ENCODE measurements at places on chromosomes 7 and 10.

- no peak for DNase-seq
Measured at GRCh38 chr7:87267239-87267900, 47.8 kb upstream of the TMEM243 start.

DNA sequence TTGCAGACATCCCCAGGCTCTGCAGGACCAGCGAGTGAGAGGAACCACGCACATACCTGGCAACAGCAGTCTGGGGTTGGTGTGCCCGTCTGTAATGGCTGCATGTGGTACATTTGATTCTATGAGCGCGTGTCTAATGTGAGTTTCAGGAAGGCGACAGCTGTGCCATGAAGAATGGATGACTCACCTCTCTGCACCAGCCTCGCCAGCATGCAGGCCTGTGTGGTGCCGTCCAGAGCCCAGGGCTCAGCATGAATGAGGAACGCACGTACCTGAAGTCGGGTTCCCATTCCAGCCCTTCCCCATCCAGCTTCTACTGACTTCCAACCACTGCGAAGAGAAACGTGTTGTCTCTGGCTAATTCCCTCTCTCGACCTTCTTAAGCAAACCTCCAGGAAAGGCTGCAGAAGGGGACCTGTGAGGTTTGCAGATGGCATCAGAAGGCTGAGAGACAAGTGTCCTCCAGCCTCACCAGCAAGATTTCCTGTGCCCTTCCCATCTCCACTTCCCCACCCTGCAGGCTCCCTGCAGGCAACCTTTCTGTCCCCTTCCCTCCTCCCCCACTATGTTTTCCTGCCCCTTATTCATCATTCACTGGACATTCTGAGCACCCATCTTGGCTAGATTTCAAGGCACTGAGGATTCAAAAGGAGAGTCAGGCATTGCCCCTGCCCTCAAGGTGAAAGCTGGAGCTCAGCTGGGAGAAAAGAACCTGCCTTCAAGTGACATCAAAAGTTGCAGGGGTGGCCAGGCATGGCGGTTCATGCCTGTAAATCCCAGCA lies 54.3 kb downstream of the ASB13 start:
- DNase-seq: no peak

- DNase-seq: no peak
Measured at GRCh38 chr7:71626206-71626605, 494.3 kb downstream of the GALNT17 start.

DNA sequence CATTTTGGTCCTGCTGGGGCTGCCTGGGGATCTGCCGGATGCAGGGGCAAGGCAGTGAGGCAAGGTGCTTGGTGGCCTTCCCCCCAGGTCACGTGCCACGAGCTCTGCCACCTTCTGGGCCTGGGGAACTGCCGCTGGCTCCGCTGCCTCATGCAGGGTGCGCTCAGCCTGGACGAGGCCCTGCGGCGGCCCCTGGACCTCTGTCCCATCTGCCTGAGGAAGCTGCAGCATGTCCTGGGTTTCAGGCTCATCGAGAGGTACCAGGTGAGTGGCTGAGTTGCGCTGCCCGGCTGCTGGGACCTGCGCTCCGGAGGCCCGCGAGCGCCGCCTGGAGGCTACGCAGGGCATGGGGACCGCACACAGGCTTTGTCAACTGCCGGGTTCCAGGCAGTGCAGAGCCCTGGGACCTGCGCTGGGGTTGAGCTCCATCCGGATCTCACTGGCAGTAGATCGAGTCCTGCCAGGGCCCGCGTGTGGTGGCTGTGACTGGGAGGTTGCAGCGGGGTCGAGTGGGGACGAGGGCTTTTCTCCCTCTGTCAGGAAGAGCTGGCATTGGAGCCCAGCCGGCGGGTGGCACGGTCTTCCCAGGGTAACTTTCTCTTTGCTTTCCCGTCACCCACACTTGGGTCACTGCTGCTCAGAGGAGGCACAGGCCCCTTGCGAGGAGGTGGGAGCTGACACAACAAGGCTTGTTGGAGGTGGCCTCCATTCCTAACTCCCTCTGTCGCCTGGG lies 21.7 kb downstream of the AMZ1 start:
- DNase-seq: peak; percentile 70

DNA sequence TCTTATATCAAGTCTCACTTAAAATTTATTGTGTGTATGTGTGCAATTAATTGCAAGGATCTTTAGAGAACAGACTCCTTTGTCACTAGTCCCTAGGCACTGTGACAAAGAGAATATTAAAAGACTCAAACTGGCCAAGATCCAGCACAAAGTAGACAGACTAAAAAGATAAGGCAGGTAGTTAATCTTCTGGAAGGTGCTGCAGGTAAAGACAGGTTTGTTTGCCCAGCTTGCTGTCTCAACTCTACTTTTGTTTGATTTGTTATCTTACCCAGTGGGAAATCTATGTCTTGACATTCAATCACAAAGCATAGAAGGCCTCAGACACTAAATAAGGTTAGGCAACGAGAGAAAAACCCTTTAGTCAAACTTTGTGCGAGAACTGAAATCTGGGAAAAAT lies 807.9 kb upstream of the LRRN3 start:
- no peak for DNase-seq

DNA sequence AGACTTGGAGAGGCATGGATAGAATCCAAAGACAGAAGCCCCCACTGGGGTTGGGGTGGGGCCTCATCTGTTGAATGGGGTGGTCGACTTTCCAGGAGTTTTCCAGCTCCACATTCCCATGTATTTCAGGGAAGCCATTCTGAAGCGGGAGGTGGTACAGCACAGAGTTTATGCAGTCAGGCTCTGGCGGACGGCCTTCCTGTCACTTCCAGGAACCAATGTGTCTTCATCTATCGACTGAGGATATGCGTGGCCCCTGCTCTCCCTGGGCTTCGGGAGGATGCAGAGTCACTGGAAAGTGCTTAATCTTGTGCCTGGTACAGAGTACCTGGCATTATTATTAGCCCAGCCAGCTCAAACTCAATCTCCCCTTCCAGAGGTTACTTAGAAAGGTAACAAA lies 26.3 kb downstream of the DOCK1 start:
- no peak for DNase-seq

DNA sequence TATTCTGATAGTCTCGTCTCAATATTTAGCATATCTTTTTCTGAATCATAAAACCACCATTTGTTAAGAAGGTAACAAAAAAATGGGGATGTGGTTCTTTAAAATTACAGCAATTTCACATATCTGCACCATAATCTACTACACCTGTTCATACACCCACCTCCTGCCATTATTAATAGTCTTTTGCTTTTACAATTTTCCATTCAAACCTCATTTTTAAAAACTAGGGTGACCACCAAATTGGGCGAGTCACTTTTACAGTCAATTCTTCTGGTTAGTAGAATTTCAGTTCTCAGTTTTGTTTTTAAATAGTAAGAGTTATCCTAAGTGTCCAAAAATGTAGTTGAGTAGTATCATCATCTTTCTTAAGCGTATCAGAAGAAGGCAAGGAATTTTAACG lies 48.4 kb upstream of the GSAP start:
- no peak for DNase-seq

DNA sequence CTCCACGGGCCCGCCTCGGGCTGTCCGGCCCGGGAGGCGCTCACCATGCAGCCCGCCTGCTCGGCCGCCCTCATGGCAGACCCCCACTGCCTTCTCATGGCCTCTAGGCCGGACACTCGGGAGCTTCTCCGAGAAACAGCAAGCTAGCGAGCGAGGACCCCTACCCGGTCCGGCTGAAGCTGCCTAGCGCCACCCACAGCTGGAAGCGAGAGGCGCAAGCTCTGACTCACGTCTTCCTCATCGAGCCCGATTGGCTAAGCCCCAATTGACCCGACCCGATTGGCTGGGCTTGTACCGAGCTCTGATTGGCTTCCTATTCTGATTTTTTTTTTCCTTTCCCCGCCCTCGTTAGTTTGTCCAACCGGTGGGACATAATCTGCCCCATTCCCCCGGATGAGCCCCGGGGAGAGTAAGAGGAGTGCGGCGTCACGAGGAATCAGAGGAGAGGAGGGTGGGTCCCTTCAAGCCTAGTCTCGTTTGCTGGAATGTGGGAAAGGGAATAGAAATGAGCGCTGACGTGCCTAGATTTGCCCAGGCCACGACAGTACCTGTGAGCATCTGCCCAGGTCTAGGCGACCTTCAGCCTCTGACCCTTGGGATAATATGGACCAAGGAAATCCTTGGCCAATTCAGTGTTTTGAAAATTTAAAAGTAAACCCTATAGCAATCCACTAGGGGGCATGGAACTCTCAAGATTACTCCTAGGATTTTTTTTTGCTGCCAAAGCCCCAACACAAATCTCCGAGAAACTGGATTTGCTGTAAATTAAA lies at the start of gene TYSND1:
TYSND1 (minus strand) TSS at position 212 of the 770 bp plus-strand sequence; CDS start at position 98, 114 bp downstream.
- peak; percentile 85 for DNase-seq

DNA sequence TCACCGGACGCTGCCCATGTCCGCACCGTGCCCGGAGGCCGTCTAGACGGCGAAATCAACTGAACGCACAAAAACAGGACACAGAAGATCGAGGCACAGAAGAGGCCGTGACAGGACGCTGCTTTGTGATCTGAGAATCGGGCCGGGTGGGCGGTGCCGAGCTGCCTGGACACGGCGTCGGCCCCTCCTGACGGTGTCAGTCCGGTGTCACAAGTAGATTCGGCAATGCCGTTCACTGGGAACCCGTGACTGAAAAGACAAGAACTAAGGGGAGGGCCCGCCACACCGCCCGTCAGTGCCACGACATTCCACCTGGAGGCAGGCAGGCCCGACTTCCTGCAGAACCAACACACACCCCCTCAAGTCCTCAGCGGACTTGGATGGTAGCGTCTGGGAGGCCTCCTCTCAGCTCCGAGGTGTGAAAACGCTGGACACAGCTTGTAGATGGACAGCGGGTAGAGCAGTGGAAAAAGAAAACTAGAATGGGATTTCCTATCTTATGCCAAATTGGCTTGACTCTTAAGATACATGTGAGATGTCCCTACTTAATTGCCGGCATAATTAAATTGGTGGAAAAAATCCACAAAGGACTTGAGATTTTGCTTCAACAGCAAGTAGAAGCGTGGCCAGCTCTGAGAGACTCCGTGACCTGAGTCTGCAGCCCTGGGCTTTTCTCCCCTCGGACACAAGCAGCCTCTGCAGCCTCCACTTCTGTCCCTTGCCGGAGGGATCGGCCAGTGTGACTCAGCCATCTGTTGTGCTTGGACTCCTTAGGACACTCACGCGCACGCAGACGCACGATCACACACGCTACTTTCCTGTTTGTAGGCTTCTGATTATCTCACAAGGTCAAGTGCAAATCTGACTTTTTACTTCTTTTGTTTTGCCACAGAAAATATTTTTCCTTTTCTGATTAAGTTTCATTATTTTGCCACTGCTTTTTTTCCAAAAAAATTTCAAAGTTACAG lies 269.0 kb downstream of the DIP2C start:
- no peak for DNase-seq

DNA sequence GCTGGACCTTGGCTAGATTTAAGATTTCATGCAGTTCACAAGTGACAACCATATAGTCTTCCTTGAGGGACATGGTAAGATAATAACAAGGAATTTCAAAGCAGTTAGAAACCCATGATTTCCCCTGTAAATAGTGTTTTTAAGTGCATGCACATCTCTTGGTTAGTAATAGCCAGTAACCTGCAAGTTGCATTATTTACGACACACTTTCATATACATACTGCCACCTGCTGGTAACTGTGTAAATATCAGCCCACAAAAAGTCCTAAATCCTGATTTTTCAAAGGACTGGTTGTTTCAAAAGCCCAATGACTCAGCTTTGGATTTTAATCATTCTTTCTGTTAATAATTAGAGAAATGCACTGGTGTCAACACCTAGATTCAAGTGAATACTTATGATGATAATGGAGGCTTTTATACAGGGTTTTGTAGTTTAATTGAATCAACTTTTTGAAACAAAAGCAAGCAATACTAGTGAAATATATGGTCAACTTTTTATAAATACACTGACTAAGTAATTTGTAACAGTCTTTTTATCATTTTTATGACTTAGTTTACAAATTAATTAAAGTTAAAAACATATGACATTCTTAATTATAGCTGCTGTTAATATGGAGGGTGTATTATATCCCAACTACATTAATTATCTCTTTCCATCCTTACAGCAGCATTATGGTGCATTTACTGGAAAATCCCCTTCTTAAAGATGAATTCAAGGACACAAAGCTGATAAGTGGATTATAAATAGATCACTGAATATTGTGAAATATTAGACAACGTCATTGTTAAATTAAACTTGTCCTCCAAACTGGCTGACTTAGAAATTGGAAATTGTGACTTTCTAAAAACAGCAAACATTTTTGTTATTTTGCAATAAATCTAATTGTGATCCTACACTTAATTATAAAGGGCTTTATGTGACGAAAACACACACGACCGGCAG lies 367.7 kb upstream of the SEMA3D start:
- DNase-seq: no peak

DNA sequence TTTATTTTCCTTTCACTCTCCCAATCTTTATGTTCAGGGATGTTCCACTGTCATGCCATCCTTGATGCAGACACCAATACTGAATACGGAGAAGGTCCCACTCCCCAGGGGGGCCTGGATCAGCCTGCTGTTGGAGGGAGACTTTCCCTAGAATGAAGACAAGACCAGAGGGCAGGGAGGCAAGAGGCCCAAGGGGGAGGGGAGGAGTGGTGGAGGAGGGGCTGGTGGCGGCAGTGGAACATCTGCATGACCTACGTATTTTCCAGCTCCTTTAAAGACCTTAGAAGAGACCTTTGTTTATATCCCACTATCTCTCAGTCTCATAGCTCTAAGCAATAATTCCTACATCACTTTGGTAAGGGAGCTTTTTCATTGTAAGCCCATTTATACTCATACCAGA lies 183.0 kb downstream of the HECW1 start:
- DNase-seq: no peak

GRCh38 chr10:88288320-88289059 lies 294.6 kb downstream of the RNLS start:
- no peak for DNase-seq

- DNase-seq: peak; percentile 18
Measured at GRCh38 chr7:106895246-106895864, 30.3 kb downstream of the PIK3CG start.

- DNase-seq: no peak
Measured at GRCh38 chr10:129857242-129857960, 106.7 kb downstream of the EBF3 start.

DNA sequence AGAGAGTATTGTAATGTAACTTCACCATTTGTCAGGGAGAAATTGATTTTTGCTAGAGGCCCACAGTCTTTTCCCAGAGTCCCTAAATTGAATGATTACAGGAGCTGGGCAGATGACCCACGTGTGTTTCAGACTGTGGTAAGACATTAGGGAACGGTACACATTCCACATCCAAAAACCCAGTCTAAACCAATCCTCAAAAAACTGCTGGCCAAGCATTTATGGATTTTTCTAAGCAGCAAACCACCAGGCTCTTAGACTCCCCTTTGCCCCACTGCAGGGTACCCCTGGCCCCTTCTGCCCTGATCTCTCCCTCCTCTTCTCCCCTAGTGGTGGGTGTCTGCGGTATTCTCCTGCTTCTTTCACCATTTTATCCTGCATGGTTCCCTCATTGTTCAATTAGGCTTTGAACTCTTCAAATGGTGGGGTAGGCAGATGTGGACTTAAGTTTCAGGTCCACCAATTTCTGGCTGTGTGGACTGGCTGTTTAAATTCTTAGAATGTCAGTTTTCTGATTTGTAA lies 135.5 kb upstream of the SORCS3 start:
- no peak for DNase-seq

DNA sequence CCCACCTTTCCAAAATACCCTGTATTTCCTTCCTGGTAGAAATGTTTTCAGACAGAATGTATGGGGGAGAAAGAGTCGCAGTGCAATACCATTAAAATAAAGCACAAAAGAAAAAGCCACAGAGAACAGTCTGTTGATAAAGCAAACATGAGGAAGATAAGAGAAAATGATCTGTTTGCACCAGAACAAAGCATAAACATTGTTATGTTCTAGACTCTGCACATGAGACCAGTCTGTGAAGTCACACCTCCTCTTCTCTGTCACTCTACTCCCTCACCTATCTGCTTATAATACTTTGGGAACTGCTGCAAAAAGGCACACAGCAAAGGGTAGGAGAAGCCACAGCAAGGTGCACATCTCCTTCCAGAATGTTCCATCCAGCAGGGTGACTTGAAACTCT lies 67.2 kb upstream of the LRGUK start:
- DNase-seq: no peak

Measured in stimulated activated CD8-positive, alpha-beta memory T cell treated with anti-CD3 and anti-CD28 coated beads, Interleukin-2, amount 100 ng/mL, for 48 hours (primary cell).